ENCODE measurements at places on chromosomes 12 and 14.

DNA sequence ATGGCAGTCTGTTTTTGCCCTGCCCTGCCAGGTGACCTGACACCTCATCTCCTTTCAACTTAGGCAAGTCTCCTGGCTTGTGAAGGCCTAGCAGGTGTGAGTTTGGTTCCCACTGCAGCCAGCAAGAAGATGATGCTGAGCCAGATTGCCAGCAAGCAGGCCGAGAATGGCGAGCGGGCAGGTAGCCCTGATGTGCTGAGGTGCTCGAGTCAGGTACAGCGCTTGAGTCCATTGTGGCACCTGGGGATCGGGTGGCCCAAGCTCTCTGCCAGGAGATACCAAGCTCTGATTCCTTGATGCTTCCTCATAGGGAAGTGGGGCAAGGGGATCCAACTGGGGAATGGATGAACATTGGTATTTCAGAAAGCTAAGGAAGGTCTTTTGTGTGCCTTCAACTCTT, 4.1 kb upstream of the CSAD start:
- no peak for DNase-seq

DNA sequence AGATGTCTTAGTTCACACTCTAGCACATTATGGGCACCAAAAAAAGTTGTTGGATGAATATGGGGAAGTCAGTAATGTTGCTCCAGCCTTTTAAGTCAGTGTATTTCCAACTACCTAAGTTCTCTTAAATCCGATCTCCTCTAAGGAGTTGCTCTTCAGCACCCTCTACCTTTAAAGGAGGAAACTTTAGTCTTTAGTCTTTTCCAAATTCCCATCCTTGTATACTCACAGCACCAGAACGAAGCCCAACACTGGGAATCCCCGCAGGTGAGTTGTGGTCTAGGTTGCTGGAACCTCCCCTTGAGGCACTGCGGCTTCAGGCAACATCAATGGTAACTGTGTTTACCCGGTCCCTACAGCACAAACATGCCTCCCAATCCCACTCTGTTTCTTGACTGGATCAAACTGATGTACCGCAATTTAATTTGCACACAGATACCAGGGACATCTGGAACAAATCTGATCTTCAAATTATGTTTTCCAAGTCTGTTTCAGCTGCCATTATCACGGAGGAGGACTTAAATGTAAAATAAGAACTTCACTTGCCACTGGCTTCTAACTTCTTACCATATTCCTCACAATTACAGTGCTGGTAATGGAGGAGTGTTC, 179.0 kb downstream of the FOXN3 start:
- no peak for DNase-seq

GRCh38 chr14:64880221-64881121, 764 bp upstream of the SPTB start:
- no peak for DNase-seq

- DNase-seq = no peak
These were observed 863.5 kb upstream of the MGAT4C start for GRCh38 chr12:87119713-87120112.

DNA sequence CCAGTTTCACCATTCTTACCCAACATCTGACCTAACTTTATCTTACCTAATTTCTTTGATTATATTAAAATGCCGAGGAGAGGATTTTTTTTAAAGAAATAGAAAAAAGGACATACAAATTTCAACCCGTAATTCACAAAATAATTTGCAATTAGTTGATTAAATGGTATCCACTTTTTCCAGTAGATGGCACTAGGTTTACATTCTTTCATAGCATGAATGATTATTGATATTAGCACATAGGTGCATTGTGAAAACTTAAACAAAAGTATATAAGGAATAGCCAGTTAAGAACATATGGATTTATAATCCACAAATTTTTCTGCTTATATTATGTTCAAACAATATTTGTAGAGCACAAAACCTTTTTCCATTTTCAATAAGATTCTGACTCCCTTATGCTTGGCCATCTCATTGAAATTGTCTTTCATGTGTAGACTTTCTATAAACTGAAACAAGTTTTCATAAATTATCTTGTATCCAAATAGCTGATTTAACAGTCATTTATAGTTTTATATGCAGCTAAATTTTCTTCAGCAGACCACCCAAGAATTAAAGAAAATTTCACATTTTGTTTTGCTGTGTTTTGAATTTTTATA, 35.3 kb downstream of the MSRB3 start:
- DNase-seq = no peak

- no peak for DNase-seq
These were observed 108.2 kb downstream of the STXBP6 start for GRCh38 chr14:24941719-24942118.

GRCh38 chr14:38389681-38390080, 133.8 kb upstream of the CLEC14A start:
- no peak for DNase-seq

- no peak for DNase-seq
These were observed 160.6 kb downstream of the MYRFL start for GRCh38 chr12:69985656-69986055.

GRCh38 chr12:45878630-45879255, 111.6 kb downstream of the SCAF11 start:
- no peak for DNase-seq

GRCh38 chr14:69046476-69046860, 67.4 kb upstream of the ACTN1 start:
- DNase-seq = no peak

GRCh38 chr12:870378-870777, 79.1 kb downstream of the RAD52 start:
- DNase-seq = no peak

DNA sequence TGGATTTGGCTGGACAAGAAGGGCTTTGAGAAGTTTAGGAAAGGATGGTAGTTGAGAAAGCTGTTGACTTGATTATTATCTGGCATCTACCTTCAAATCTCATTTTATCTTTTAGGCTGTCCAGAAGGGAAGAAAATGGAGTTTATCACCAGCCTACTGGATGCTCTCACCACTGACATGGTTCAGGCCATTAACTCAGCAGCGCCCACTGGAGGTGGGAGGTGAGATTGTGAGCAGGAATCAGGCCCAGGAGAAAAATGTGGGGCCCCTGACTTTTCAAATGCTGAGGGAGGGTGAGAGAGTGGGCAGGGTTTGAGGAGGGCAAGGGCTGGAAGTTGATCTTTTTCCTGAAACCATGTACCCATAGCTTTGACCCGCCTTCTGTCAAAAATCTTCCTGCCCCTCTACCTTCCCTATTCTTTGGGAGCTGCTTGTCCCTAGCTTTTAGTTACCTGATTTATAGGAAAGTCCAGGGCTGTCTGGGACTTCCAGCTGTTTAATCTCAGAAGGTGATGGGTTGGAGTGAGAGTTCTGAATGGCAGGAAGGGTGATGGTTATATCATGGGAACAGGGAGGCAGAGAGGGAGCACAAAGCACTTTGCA, 134.2 kb downstream of the SMOC1 start:
- DNase-seq = no peak

DNA sequence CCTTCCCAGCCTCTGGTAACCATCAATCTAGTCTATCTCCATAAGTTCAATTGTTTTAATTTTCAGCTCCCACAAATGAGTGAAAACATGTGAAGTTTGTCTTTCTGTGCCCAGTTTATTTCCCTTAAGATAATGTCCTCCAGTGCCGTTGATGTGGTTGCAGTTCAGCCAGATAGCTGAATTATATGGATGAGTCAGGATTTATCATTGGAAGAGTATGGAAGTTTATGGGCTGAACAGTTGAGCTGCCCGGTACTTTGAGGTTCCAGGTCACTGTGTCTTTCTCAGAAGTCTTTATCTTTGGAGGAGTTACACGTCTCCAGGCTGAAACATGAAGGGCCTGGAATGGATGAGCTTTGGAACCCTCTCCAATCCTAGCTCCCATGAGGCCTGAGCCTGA, 120.1 kb downstream of the ASCL4 start:
- no peak for DNase-seq

DNA sequence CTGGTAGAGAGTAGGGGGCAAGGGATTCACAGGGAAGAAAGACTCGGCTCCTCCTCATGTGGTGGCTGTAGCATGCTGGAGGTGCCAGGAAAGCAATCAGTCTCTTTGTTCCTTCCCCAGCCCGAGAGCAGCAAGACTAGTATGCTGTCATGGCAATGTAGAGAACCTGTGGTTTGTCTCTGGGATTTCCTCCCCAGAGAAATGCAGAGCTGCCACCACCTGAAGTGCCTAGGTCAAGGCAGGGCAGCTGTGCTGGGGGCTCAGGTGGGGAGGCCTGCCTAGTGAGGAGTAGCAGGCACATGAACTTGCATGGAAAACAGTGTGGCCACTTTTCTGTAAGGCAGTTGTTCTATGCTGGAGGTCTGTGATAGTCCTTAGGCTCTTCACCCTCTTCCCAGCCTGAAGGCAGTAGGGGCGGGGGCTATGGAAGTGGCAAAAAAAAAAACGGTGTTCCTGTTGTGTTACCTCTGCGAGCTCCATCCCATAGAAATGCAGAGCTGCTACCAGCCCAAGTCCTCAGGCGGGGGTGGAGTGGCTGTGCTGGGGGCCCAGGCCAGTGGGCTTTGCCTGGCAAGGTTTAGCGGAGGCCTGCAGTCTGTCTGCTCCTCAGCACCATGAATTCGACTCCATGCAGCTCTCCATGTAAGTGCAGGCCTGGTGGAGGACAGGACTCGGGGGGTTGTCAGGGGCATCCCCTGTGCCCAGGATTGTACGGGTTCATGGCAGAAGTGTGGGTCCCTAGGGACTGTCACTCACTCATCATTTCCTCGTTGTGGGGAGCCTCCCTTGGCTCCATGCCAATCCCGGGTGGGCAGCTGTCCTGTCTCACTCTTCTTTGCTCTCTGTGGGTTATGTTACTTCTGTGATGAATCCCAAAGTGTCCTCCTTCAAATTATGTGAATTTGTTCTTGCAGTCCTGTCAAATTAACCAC, 4.1 kb upstream of the CLEC4D start:
- no peak for DNase-seq

DNA sequence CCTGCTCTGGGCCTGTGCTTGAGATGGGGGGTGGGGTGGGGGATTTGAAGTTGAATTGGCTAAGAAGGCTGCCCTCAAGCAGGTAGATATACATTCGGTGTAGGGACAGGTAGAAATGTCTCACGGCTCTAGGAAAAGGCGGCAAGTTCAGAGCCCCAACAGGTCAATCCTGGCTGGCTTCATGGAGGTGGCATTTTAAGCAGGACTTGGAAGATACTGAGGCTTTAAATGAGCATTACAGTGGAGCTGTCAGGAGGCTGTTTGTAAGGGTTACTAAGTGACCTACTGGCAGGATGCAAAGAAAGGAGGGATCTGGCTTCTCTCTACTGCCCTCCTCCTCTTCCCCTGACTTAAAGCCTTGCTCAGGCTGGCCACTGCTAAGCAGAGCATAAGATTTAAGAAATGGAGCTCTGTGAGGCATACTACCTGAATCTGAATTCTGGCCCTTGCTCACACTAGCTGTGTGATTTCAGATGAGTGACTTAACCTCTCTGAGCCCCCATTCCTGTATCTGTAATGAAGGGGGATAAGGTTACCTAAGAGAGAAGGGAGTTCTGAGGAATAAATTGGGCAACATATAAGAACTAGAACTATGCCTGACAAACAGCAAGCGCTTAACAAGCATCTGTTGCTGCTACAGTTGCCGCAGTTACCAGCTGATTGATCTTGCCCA, 61.6 kb downstream of the SLC24A4 start:
- no peak for DNase-seq

- DNase-seq = no peak
These were observed at the start of gene AMDHD1 for GRCh38 chr12:95943330-95943842. Gene AMDHD1, plus strand, starts transcription at chr12:95943331. Its CDS starts 68 bp downstream, at chr12:95943399.

DNA sequence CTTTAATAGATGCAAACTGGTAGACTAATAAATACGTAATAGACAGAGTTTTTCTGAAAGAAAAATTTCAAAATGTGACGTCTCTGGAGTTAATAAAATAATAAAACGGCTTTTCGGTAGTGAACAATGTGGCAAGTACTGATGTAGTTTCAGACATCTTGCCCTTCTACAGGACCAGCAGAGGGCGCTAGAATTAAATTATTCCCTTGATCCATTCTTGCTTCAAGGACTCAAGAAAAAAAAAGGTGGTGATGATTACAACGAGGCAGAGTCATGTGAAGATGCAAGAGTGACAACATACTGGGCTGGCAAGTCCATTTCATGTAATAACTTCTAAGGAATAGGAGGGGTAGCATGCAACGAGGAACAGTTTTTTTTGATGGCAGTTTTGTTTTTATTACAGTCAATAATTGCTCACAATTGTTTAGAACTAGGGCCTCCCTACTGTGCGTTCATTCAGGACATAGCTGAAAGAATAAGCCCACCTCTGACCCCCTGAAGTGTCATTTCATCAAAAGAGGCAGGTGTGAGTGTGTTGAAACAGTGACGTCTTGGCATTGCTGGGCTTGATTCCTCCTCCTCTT, 101.0 kb upstream of the GZMB start:
- no peak for DNase-seq

DNA sequence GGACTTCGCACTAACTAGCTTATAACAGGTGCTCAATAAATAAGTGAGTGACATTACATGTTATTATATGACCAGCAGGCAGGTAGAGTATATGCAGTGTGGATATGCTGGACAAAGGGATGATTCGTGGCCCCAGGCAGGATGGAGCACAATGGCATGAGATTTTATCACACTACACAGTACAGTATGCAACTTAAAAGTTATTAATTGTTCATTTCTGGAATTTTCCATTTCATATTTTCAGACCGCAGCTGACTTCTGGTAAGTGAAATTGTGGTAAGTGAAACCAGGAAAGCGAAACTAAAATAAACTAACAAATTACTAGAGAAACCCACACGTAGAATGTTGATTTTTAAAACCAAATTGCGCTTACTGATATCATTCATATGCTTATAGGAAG, 3.3 kb downstream of the PARP11 start:
- DNase-seq = no peak

- no peak for DNase-seq
These were observed 540.1 kb upstream of the MIS18BP1 start for GRCh38 chr14:45793081-45793480.

DNA sequence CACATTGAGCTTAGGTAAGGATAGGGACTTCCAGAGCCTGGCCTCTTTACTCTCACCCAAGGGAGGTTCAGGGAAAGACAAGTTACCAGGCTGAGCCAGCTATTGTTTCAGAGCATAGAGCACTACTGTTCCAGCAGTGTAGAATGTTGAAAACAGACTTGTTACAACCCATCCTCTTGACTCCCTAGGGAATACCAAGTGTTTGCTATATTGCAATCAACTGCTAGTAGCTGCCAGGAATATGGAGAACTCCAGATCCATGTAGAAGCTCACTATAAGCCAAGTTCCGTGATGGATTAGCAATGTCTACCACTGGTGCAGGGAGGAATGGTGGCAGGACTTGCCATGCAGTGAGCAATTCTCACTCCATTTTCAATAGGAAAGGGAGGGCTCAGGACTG, 199.8 kb upstream of the RBM19 start:
- DNase-seq = no peak

GRCh38 chr12:44193281-44193680, 357.4 kb downstream of the TMEM117 start:
- no peak for DNase-seq

DNA sequence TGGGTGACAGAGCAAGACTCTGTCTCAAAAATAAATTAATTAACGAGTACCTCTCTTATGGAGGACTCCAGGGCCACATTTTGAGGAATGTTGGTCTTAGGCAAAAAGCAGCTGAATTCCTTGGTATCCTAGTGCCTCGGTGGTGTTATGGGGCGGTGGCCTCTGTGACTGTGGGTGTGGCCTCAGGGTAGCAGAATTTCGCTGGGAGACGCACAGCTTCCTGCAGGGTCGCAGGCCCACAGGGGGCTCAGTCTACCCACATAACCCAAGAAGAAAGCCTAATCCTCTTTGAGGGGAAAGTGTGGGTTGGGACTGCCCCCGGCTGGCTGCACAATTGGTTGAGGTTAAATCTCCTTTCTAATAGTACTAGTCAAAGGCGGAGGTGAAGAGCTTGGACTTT, 11.2 kb upstream of the SERPINA4 start:
- no peak for DNase-seq

GRCh38 chr12:124929649-124930419, 15.4 kb upstream of the UBC start:
- DNase-seq = no peak

GRCh38 chr12:105761075-105761474, 377.7 kb downstream of the NUAK1 start:
- no peak for DNase-seq
